ENCODE measurements at places on chromosomes 2 and 18.

DNA sequence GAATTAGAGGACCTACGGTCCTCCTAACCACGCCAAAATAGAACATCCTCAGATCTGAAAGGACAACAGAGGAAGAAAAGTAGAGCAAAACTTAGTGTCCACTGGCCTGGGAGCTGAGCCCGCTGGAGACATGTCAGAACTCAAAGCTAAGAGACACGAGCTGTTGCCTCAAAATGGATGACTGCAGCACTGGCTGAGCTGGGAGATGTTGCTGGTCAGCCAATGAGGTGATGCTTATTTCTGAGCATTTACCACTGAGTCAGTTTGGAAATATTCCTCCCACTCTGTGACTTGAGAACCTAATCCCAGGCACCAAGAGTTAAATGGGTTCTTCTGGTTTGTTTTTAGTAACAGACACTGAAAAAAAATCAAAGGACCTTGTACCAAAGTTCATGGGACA is 32.6 kb downstream of the FBXO15 start:
- DNase-seq: no peak

DNA sequence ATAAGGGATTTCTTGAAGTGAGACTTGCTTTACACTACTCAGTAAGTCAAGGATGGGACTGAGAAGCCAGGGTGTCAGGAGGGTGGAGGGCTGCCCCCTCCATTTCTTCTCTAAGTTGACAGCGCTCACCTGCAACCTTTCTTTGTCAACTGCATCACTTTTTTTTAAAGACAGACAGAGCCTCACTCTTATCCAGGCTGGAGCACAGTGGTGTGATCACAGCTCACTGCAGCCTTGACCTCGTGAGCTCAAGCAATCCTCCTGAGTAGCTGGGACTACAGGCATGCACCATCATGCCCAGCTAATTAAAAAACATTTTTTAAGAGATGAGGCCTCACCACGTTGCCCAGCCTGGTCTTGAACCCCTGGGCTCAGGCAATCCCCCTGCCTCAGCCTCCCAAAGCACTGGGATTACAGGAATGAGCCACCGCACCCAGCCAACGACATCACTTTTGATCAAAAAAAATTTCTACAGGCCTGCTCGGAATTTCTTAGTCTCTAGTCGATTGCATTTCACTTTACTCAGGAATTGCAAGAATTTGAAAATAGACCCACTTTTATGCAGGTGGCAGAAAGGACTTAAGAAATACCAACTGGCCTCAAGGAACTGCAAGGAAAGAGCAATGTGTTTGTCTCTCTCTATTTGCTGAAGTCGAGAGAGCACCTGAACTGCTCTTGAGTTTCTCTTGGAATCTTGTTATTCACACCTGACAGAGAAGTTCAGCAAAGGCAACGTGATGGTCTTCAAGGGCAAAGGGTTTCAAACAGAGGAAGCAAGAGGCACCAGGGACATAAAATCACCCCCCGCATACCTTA is 101.4 kb downstream of the MYOM1 start:
- no peak for DNase-seq

DNA sequence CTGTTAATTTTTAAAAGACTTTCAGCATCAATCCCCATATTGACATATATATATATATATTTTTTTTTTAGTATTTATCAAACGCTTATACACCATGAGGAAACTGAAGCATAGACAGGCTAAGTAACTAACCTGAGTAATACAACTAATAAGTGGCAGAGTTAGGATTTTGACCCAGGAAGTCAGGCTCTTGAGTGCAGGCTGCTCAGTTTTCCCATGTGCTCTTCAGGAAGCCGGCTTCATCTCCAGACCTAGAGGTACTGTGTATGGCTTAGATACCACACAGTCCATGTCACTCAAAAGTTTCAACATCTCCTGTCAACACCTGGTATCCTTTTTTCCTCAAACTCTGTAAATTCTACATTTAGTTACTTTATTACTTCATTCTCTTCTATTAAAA is 841.7 kb upstream of the ACVR2A start:
- DNase-seq: no peak

GRCh38 chr18:65761636-65762295 is 11.0 kb downstream of the CDH7 start:
- DNase-seq: no peak

- no peak for DNase-seq
Observed at GRCh38 chr2:6336752-6337471, 528.8 kb downstream of the CMPK2 start.

- DNase-seq: no peak
Observed at GRCh38 chr2:108383146-108383830, 5.5 kb downstream of the SULT1C4 start.

- DNase-seq: no peak
Observed at GRCh38 chr18:33605250-33605649, 27.2 kb downstream of the ASXL3 start.

DNA sequence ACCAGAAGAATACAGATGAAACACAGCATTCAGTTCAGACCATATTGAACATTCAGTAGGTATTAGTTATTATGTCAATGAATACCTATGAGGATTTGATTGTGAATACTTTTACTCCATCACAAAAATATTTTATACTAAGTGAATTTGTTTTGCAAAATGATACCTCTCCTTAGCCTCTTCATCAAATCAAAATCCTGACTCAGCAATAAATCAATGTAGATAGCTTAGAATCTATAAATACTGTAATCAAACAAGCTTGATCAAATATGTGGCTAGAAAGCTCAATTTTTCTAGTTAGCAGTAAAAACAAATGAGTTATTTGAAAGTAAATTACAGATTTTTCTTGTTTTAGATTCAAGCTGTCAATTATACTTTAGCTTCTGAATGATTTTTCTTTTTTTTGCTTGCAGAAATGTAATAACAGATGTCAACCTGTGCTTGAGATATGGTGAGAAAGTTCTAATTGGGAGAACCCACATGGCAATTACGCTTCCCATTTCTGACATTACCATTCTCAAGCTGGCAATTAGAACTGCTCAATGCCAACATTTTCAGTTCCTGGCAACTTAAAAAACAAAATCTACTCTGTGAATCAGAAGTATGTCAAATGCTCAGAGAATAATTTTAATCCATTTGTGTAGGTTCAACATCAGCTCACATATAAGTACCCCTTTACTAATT is 109.6 kb downstream of the PRELID3A start:
- DNase-seq: no peak

DNA sequence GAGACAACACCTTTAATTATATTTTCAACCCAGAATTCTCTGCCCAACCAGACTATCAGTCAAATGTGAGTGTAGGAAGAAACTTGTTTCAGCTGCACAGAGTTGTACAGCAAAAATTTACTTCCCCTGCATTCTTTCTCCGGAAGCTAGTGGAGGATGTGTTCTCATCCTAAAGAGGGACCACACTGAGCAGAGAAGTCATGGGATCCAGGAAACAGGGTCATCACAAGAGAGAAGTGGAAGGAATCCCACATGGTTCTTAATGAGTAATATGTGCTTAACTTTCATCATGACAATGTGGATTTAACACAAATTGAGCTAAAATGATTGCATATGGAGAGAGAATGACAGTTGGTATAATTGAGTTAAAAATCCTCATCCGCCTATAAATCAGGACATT is 78.2 kb downstream of the INPP4A start:
- no peak for DNase-seq

- DNase-seq: no peak
Observed at GRCh38 chr18:73201940-73202339, 334.2 kb upstream of the NETO1 start.

- DNase-seq: no peak
Observed at GRCh38 chr2:131425231-131425941, 50.5 kb upstream of the TUBA3D start.

- no peak for DNase-seq
Observed at GRCh38 chr2:159684796-159685195, 27.5 kb upstream of the MARCHF7 start.

DNA sequence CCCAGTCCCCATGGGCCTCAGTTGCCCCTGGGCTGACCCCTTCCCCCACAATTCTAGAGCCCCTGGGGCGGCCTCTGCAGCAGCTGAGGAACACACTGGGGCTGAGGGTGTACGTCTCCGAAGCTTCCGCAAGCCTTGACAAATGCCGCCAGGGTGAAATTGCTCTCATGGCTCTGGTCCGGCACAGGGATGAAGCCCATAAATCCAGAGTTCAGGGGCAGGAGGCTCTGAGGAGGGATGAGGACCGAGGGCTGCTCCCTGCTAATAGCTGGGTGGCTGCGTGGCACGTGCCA is 27.1 kb upstream of the OTOS start:
- DNase-seq: no peak
